Retina (tissue), 1 donor: ENCODE measurements at places on chromosomes 1 and 21.

- no peak for DNase-seq
These were observed 2.3 kb downstream of the FUBP1 start for GRCh38 chr1:77976433-77977076.

GRCh38 chr1:8527941-8528340 is 210.0 kb downstream of the SLC45A1 start:
- no peak for DNase-seq

DNA sequence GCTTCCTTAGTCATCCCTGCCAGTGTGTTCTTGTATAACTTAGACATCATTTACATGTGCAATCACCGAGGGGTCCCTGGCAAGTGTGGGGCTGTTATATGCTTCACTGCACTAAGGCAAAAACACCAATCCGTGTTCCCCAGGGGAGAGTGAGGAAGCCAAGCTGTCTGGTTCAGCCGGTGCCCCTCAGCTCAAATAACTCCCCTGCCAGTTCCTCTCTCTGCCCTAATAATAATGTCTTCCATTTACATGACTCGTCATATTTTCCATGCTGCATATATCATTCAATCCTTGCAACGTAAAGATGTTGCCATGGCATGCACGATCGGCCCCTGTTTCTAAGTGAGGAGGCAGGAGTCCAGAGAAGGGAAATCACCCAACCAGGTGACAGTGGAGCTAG is 24.4 kb upstream of the NDC1 start:
- no peak for DNase-seq

GRCh38 chr21:32190493-32191144 is 88.2 kb downstream of the MIS18A start:
- no peak for DNase-seq

DNA sequence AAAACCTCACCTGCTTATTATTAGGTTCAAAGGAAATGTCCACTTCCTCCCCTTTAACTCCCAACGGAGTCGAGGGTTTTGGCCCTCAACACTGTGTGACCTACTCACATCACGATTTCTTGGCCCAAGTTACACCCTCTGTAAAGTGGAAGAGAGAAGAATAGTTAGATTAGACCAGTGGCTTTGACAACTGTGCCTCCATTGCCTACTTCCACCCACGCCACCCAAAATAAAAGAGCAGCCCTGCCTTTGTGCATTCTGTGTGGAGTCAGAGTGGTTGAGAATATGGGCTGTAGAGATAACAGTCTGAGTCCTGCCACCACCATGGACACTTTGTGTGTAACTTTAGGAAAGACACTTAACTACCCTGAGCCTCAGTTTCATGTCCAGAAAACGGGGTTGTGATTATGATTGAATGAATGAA is 4.1 kb upstream of the HDGF start:
- DNase-seq = no peak

DNA sequence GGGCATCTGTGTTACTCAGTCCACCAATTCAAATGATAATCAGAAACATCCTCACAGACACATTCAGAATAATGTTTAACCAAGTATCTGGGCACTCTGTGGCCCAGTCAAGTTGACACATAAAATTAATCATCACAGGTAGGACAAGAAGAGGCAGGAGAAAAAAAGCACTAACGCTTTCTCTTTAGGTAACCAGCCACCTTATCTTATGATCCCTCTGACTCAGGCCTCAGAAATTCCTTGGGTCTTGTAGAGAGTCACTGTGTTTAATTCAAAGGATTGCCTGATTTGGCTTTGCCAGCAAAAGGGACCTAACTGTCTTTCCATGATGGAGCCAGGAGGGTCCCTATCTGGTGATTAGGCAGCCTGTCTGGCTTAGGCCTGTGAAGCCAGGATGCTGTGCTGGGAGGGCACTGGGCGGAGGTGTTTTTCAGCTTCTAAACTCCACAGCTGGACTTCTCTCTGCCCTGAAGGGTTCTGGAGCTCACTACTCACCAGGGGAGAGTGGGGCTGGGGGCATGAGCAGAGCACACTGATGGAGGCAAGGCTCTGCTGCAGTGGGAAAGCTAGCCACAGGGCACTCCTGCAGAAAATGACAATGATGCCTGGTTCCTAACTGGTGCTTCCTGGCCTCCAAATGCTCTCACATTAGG is 36.4 kb upstream of the STUM start:
- DNase-seq = no peak

- no peak for DNase-seq
These were observed 39.6 kb upstream of the IRF2BP2 start for GRCh38 chr1:234649432-234650081.

DNA sequence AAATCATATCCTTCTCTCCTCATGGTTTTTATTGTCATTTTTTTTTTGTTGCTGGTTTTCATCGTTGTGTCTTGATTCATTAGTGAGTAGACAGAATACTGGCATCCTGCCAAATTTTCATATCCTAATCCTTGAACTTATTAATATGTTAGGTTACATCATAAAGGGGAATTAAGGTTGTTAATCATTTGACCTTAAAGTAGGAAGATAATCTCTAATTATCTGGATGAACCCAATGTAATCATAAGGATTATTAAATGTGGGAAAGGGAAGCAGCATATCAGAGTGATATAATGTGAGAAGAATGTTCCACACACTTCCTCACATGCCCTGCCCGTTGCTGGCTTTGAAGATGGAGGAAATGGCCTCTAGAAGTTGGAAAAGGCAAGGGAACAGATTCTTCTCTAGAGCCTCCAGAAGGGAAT is 299.7 kb downstream of the HMCN1 start:
- DNase-seq = no peak

GRCh38 chr1:116288201-116288598 is 84.8 kb upstream of the ATP1A1 start:
- no peak for DNase-seq

- no peak for DNase-seq
These were observed 143.5 kb downstream of the C1orf94 start for GRCh38 chr1:34320053-34320669.

DNA sequence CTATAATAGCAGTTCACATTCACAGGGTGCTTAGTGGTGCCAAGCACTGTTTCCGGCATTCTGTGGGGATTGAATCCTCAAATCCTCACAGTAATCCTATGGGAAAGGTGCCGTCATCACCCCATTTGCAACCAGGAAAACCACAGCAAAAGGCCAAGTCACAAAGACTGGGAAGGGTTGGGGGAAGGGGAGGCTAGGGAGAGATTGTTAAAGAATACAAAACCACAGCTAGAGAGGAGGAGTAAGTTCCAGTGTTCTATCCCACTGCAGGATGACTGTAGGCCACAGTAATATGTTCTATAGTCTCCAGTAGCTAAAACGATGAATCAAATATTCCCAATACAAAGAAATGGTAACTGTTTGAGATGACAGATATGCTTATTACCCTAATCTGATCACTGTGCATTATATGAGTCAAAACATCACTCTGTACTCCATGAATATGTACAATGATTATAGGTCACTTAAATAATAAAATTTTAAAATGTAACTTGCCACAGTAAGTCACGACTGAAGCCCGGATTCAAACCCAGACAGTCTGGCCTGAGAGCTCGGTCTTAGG is 256.8 kb downstream of the TOMM20 start:
- no peak for DNase-seq

- no peak for DNase-seq
These were observed 31.4 kb upstream of the OLIG2 start for GRCh38 chr21:32994305-32994704.

DNA sequence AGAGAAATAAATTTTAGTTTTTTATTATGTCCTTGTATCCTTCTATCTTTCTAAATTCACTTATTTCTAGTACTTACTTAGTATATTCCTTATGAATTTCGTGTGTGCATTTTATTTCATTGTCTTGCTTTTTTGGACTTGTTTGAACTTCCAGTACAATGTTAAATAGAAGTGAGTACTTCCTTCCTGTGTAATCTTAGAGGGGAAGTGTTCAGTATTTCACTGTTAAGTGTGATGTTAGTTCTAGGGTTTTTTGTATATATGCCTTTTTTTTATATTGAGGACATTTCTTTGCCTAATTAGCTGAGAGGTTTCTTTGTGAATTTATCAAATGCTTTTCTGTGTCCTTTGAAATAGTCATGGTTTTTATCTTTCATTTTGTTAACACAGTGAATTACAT is 10.7 kb downstream of the LYPLAL1 start:
- no peak for DNase-seq

DNA sequence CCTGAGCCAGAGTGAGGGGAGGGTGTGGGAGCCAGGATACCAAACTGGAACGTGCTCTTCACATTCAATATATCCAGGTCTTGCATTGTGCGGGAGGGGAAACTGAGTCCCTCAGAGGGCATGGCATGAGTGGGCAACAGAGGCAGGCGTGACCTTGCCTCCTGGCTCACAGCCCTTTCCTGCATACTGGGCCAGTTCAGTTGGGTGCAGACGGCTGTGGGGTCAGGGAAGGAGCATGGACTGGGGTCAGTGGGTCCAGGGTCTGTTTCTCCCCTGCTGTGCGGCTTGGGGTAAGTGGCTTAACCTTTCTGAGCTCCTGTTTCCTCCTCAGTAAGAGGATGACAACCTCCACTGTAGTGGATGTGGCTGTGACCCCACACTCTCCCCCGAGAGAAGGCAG is 16.6 kb downstream of the SERINC2 start:
- DNase-seq = no peak

DNA sequence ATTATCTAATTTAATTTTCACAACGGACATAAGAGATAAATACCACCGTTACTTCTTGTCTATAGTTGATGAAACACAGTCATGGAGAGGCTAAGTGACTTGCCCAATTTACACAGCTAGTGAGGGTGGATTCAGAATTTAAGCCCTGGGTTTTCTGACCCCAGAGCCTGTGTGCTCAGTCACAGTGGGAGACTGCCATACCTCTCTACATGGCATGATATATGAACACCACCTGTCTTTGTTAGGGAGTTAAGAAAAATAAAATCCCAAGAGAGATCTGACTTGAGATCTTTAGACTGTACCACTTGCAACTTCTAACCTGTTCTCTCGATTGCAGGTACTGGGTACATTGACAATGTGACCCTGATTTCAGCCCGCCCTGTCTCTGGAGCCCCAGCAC is 40.3 kb downstream of the LAMC2 start:
- no peak for DNase-seq

- no peak for DNase-seq
These were observed 68.4 kb upstream of the FBXO28 start for GRCh38 chr1:224045556-224045955.

- no peak for DNase-seq
These were observed 20.0 kb downstream of the HDAC1 start for GRCh38 chr1:32311709-32312393.
